ENCODE measurements at places on chromosomes 5 and 9. TPM values are rescaled to one million over a fixed set of nuclear protein-coding genes. Genes with fewer than 3 reads are reported as not detected.

DNA sequence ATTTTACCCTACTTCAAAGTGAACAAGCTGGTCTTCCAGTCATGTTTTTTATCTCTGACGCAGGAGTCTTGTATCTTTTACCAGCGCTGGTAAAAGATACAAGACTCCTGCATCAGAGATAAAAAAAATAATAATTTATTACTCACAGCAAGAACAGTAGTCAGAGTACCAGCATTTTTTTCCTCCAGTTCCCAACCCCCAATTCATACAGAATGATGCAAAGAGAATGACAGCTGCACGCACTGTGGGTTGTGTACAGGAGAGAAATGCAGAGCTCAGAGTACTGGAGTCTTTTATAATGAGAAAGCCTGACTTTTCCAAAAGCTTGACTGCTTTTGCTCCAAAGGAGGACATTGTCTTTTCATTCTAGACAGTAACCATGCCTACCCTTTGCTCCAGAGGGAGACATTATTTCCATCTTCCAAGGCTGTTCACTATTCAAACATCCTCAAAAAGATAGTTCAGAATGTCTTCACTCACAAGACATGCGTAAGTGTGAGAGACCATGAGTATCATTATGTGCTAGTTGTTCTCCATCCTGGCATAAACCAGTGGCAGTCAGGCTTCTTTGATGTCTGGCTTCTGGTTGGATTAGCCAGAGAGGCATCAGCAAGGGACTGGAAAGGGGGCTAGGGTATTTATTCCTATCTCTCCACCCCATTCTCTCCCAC is 14.3 kb upstream of the RANBP6 start:
- peaks cover 5% of the 10 kb centered on the region for H3K27me3 ChIP-seq
- no peaks in the 10 kb centered on the region for H3K36me3 ChIP-seq
- H3K4me3 ChIP-seq, result no peak overlapping the region
- H3K27ac ChIP-seq, result no peak overlapping the region
- no peaks in the 10 kb centered on the region for H3K4me1 ChIP-seq

GRCh38 chr9:105444130-105444529 is 3.7 kb upstream of the FSD1L start:
- H3K4me1 ChIP-seq, result peaks cover 10% of the 10 kb centered on the region
- no peaks in the 10 kb centered on the region for H3K36me3 ChIP-seq
- no peak overlapping the region for H3K4me3 ChIP-seq
- H3K27ac ChIP-seq, result no peak overlapping the region

DNA sequence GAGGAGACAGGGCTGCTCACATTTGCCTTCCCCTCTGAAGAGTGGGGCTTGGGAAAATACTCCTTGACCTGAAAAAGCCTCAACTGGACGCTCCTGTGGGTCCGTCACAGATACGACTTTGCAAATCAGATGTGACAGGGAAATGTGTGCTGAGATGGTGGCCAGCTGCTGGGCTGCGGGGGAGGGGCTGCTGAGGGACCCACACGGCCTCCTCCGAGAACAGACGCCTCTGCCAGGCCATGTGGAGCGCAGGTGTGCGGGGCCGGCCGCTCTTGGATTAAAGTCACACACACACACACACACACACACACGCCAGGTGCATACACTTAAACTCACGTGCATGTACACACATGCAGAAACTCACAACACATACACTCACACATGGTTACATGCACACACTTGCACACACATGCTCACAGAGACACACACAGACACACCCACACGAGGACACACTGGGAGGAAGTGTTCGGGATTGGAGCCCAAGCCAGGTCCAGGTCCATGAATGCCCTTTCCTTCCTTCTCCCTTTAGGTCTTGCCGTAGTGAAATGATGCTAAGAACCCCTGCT is 167.4 kb downstream of the GAPVD1 start:
- H3K27ac ChIP-seq, result no peak overlapping the region
- no peaks in the 10 kb centered on the region for H3K4me1 ChIP-seq
- H3K36me3 ChIP-seq, result no peaks in the 10 kb centered on the region
- no peak overlapping the region for H3K4me3 ChIP-seq
- H3K27me3 ChIP-seq, result no peaks in the 10 kb centered on the region

- H3K4me3 ChIP-seq, result no peak overlapping the region
- H3K36me3 ChIP-seq, result peaks cover 3% of the 10 kb centered on the region
- H3K4me1 ChIP-seq, result peaks cover 18% of the 10 kb centered on the region
Observed at GRCh38 chr9:79542735-79543620, 28.8 kb upstream of the TLE4 start.

GRCh38 chr9:9750719-9751118 is 862.1 kb downstream of the PTPRD start:
- H3K4me3 ChIP-seq, result no peak overlapping the region
- no peak for DNase-seq
- no peaks in the 10 kb centered on the region for H3K36me3 ChIP-seq
- H3K4me1 ChIP-seq, result no peaks in the 10 kb centered on the region
- no peak overlapping the region for H3K27ac ChIP-seq

DNA sequence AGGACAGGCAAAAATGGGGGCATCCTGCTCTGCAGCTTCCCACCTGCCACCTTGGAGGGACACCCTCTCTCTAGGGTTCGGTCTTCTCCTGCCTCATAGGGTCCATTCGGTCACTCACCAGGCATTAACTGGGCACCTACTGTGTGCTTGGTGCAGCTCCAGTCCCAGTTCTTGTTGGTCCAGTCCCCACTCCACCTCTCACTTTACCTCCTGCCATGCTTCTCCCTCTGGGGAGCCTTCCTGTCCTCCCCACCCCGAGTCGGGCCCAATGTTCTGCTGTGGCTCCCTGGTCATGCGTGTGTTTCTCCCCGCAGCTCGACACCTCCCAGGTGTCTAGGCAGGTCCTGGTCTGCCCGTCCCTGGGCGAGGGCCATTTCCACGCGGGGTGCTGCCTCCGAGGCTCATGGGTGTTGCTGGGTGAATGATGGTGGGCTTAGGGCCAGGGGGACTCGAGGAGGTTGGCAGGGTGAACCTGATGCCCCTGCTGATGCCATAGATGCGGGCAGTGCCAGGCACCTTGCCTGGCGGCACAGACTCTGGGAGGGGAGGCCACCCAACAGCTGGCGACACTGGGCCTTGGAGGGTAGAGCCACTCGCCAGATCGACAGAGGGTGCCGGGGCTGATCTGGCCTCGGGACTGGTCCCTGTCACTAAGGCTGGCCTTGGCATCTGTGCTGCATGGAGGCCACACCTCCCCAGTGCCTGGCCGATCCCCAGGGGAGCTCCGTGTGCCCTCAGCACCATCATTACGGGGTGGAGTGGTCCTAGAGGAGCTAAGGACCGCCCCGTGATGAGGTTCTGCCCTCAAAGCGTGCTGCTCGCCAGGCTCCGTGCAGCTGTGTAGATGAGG is 66.0 kb upstream of the RNU6ATAC start:
- no peaks in the 10 kb centered on the region for H3K36me3 ChIP-seq
- H3K27ac ChIP-seq, result no peak overlapping the region
- no peak for DNase-seq
- H3K4me3 ChIP-seq, result no peak overlapping the region

DNA sequence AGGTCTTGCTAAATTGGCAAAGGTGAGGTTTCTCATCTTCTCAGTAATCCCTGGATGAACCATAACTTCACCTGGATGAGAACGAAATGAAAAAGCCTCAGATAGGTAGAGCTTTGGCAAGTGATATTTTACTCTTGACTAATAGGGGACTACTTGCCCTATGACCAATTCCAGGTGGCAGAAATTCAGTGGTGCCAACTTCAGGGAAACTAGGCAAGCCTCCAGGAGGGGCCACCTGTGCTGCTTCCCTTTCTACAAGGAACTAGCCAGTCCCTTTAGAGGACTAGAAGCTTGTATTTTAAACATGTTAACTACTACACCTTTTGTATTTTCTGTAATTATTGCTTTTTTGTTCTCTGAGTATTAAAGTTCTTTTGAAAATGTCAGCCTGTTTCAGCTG is 169.0 kb upstream of the GRIA1 start:
- H3K27ac ChIP-seq, result no peak overlapping the region
- no peaks in the 10 kb centered on the region for H3K27me3 ChIP-seq
- H3K4me1 ChIP-seq, result no peaks in the 10 kb centered on the region
- H3K4me3 ChIP-seq, result no peak overlapping the region
- no peaks in the 10 kb centered on the region for H3K36me3 ChIP-seq

PCDHB13 gene
- total RNA-seq, result not detected

ANKRD33B gene
- total RNA-seq, result 2.5 TPM

IL4 gene
- not detected for total RNA-seq
